ENCODE measurements at places on chromosomes 2 and 18.

GRCh38 chr2:16141641-16141921 is 201.2 kb downstream of the MYCN start:
- no peak for DNase-seq

- no peak for DNase-seq
Measured at GRCh38 chr2:225493420-225494099, 94.0 kb downstream of the NYAP2 start.

DNA sequence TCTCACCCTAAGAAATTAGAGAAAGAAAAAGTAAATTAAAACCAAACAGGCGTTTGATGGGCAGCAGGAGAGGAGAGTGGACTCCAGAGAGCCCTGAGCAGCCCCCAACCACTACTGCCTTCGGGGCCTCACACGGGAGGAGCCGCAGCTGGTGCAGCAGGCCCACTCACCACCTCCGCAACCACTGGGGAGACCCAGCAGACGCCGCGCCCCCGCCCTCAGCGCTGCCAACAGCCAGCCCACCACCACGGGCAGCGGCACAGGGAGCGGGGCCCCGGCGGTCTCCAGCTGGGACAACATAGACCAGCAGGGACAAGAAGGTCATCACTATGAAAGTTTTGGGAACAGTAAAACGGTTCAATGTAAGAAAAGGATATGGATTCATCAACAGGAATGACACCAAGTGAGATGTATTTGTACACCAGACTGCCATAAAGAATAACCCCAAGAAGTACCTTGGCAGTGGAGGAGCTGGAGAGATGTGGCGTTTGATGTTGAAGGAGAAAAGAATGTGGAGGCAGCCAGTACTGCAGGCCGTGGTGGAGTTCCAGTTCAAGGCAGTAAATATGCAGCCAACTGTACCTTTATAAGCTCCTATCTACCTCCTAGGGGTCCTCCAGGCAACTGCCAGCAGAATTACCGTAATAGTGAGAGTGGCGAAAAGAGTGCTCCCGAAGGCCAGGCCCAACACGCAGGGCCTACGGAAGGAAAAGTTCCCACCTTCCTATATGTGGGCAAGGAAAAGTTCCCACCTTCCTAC is 76.5 kb downstream of the OLA1 start:
- no peak for DNase-seq

DNA sequence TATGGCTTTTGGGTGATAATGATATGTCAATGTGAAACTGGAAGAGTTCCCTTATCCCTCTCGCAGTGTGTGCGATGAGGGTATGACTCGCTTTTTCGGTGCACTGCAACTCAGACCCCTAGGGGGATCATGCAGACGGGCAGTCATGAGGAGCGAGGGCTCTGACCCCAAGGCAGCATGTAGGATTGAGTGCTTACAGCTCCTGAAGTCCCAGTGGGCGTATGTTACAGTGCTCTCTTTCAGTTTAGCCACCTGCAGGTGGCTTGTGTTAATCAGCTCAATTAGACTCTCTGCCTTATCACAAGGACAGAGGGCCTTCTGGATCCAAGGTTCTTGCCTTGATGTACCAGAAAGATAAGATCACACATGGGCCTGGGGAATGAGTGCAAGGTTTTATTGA is 1269.9 kb upstream of the GYPC start:
- DNase-seq, result no peak

DNA sequence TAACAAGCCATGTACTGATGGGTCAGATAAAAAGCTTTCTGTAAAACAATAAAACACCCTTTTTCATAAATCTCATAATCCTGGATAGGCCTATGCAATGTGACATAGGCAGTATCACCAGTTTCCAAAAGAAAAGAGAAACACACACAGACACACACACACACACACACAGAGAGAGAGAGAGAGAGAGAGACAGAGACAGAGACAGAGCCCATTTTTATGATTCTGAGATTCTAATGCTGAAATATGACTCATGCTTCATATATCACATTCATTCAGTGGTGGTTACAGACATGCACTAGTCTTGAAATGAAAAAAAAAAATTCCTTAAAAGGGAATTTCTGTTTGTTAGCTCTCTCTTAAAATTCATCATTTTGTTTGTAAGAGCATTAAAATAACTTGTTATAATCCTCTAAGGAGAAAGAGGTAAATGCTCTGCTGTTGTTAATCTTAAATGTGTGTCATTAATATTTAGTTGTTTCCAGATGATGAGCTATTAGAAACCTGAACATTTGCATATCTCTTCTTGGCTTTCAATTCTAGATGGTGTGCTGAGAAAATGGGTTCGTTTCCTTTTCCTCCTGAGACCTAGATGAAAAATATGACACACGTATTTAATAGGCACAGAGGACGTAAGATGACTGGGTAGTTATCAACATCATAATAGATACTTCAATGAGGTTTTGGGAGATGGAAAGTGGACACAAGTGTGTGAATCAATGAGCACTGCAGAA is 1598.7 kb upstream of the ACVR2A start:
- no peak for DNase-seq

DNA sequence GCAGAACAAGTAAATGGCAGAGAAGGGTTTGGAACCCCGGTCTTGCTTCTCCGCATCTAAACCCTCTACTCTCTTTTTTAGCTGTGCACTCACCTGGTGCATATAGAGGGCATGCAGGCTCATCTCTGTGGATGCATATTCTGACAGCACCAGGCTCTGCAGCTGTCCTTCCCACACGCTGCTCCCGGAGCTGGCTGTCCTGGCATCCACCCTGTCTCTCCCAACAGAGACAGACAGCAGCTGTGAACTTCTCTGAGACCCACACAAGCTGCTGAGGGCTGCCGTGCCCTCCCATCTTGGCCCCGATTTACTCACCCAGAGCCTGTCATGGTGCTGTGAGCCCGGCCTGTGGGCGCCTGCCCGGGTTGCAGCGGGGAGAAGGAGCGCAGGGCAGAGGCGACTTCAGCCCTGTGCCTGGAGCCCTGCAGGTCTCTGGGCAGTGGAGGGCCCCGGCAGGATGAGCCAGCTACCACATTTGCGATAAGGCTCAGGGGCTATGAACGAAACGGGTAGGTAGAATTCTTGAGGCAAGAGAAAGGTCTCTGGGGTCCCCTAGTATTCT is 3.3 kb upstream of the ABCB6 start:
- no peak for DNase-seq

- no peak for DNase-seq
Measured at GRCh38 chr2:99433340-99433739, 56.5 kb downstream of the REV1 start.

GRCh38 chr2:53442783-53443182 is 324.8 kb upstream of the CHAC2 start:
- no peak for DNase-seq

GRCh38 chr18:79211844-79212243 is 142.7 kb downstream of the ATP9B start:
- DNase-seq, result no peak

- no peak for DNase-seq
Measured at GRCh38 chr18:61865466-61866175, 27.2 kb downstream of the RNF152 start.

DNA sequence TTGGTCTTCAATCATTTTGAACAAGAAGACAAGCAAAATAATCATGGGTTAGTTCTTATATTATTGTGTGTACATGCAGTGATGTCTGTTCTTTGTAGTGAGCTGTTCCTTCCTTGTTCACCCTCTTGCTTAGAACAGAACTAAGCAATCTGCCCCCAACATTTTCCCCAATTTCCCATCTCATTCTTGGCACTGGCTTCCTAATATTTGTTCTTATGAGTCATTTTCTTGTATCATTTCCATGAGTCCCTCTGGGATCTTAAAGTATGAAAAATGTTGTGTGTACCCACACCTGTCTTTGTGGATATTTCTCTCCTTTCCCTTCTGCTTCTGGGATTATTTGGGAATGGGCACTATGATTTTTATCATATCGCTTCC is 3.5 kb upstream of the IL1B start:
- no peak for DNase-seq

DNA sequence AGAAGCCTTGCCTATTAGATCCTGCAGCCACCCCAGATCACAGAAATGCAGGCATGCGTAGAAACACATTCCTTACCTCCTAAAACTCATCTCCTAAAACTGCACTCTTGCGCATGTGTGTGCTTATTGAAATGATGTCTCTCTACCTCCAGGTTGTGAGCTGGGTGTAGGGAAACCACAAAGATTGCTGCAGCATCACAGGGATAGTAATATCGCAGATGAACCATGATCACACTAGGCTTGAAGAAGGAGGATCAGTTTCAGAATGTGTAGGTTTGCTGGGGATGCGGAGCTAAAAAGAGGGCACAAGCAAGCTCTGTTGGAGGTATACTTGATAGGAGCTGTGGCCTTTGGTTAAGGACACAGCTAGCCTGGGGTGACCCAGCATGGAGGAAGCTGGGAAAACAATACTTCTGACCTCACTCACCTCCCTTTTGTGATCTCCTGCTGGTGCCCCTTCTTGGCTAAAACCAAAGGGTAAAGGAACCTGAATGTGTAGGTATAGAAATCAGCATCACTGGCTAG is 118.8 kb downstream of the SETBP1 start:
- DNase-seq, result no peak

- no peak for DNase-seq
Measured at GRCh38 chr18:58117786-58118403, 73.9 kb downstream of the NEDD4L start.

DNA sequence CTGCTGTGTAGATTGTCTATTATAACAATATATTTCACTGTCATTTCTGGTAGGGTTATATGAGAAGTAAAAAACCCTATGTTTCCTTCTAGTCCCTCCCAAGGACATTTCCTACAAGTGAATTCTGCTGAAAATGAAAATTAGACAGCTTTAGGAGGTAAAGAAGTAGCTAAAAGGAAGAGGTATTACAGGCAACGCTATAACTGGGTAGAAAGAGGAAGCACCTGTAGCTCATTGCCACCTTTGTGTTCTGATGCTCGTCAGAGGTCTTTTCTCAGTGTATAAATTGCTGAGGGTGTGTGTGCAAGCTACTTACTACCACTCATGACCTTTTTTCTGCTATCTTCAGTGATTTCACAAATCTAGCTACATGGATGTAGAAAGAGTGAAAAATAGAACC is 1.4 kb downstream of the DNAJC10 start:
- DNase-seq, result no peak
